ENCODE measurements at places on chromosomes 5 and 9. TPM values are rescaled to one million over a fixed set of nuclear protein-coding genes. Genes with fewer than 3 reads are reported as not detected.
A peak's percentile ranks its signal among the peaks of the same experiment; 100 is the strongest.

Gene NR5A1
- total RNA-seq = not detected

Gene SNX24
- total RNA-seq = 23.5 TPM

Gene AJM1
- total RNA-seq = 0.42 TPM

Gene FBP1
- not detected for total RNA-seq

Gene CDH9
- not detected for total RNA-seq

Gene IL3
- total RNA-seq = not detected

Gene BTNL8
- total RNA-seq = not detected

Gene TCF7
- total RNA-seq = 0.88 TPM

Gene OR1J2
- total RNA-seq = not detected

Gene SLC46A2
- total RNA-seq = not detected

Gene C5orf15
- total RNA-seq = 45.9 TPM

Gene HRCT1
- total RNA-seq = 0.34 TPM

Gene PAEP
- total RNA-seq = not detected

Gene SDHA
- 93.9 TPM for total RNA-seq

- no peak for DNase-seq
Measured at GRCh38 chr5:22887566-22887965, 34.4 kb upstream of the CDH12 start.

DNA sequence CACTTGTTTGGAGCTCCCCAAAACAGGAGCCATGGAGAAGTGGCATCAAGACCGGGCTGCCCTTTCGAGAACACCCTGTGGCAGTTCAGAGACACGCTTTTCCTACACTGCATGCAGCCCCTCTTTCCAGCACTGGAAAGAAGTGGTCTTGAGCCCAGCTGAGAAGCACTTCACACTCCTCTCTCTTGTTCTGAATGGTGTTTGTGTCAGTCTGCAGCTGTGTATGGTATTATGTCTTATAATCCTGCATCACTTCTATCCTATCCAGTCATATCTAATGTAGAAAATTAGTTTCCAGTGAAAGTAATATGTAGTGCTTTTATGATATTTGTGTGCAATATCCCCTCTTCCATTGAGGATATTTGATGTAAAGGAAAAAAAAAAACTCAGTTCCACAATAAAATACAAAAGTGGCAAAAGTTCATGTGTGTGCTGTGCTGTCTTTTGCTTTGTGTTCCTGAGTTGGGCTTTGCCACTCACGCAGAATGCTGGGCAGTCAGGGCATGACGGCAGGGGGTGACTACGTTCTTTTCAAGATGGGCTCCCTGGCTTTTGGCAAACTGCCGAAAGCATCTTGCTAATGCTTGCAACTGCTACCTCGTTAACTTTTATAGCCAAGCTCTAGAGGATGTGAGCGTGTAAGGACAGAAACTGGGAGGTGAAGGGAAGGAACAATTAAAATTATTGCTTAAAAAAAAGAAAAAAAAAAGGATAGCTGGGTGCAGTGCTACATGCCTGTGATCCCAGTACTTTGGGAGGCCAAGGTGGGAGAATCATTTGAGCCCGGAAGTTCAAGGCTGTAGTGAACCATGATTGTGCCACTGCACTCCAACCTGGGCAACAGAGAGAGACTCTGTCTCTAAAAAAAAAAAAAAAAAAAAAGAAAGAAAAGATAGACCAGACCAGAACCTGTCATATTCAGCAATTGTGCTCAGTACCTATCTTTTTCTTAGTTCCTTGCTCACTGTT is 102.2 kb downstream of the MAP1B start:
- peak; percentile 83 for DNase-seq

DNA sequence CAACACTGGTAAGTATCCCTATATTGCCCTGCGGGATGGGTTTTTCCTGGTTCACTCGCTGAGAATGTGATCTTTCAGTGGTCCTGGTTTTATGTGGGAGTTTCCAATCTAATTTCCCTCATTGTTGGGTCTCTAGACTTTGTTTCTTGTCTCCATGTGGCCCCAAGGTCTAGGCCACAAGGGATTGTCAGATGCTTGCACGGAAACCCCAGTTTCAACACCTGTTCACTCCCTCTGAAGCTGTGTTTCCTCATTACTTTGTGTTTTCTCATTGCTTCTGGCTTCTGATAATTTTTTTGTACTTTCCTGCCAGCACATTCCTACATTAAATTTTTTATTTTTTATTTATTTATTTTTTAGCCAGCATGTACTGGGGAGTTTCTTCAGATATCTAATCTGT is 191.5 kb downstream of the TTLL11 start:
- DNase-seq = no peak

GRCh38 chr9:1995084-1995483 is 20.1 kb upstream of the SMARCA2 start:
- no peak for DNase-seq

GRCh38 chr5:142696379-142696778 is 10.5 kb upstream of the FGF1 start:
- DNase-seq = no peak

DNA sequence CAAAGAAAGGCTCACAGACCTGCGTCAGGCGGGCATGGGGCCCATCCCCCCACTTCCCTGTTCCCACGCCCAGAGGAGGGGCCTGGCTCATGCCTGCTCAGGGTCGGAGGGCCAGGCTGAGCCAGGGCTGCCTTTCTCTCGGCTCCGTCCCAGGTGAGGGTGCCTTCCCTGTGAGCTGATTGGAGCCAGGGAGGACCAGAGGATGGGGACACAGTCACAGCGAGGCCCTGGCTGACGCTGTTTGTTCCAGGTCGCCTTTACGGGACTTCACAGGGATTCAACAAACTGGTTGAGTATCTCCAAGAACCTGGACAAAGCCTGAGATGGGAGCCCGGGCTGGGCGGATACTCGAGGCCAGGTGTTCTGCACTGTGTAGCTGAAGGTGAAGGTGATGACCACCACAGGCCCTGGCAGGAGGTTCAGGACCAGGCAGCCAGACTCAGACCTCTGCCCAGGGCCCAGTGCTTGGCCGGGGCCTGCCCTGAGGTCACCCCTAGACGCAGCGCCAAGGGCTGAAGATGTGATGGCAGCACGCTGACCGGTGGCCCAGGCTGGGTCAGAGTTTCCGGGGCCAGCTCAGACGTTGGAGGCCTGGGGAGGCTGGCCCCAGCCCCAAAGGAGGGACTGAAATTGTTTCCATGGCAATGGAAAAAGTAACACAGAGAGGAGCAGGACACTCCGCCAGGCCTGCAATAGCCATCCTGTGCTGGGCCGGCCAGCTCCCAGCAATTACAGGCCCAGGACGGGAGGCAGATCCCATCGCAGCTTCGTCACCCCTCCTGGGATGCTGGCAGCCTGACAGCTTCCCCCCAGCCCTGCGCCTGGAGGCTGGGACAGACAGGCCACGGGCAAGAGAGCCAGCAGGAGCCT is 65.3 kb upstream of the ADAMTS2 start:
- no peak for DNase-seq

- DNase-seq = no peak
Measured at GRCh38 chr5:120362426-120362825, 101.7 kb upstream of the PRR16 start.

GRCh38 chr5:15639288-15639687 is 139.3 kb downstream of the FBXL7 start:
- DNase-seq = no peak

GRCh38 chr5:6568383-6568782 is 64.5 kb downstream of the NSUN2 start:
- DNase-seq = no peak

- DNase-seq = no peak
Measured at GRCh38 chr9:106414042-106414441, 448.9 kb upstream of the ZNF462 start.

DNA sequence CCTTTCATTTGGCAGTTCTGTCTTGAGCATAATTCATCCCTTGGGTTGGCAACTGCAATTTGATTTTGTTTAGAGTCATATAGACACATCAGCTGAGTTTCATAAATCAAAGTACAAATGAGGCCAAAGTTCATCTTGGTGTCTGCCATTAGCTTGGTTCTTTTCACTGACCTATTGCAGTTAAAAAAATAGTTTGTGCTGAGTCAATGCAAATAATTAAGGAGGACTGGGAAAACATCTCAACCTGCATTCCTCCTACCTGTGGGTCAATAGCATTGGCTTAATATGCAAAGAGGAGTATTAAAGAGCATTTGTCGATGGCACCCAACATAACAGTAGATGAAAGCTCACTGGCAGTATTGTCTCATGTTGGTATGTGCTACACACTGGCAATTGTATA is 1.6 kb downstream of the PKD2L2 start:
- DNase-seq = no peak

GRCh38 chr9:130451509-130452388 is 7.0 kb downstream of the ASS1 start:
- DNase-seq = peak; percentile 85

- no peak for DNase-seq
Measured at GRCh38 chr9:92324889-92325268, 271 bp downstream of the NOL8 start.

DNA sequence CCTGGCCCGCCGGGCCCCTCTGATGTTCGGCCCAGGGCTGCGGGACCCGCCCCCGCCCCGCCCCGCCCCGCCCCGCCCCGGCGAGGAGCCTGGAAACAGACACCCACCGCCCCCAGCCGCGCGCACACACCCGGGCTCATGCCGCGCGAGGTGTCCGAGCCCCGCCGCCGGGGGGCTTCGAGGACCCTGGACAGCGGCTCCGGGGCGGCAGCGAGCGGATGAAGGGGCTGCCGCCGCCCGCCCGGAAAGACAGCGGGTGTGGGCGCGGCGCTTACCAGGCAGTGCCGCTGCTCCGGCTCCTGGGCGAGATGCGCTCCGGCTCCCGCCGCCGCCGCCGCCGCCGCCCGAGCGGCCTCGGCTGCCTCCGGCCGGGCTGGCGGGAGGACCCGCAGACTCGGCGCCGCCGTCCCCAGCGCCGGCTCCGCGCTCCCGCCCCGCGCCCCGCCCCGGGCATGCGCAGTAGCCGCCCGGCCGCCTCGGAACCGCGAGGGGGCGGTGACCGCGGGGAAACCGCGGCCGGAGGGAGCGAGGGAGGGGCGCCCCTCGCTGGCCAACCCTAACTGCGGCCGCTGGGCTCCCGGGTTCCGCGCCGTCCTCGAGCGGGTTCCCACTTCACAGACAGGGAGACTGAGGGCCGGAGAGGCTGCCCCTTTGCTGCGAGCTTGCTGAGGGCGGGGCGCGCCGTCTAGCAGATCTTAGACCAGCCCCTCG is at the start of gene GPRIN1:
TSS of gene GPRIN1 (minus strand) at position 433 of the 711 bp plus-strand sequence. CDS start 10,322 bp downstream, outside the sequence.
- no peak for DNase-seq

DNA sequence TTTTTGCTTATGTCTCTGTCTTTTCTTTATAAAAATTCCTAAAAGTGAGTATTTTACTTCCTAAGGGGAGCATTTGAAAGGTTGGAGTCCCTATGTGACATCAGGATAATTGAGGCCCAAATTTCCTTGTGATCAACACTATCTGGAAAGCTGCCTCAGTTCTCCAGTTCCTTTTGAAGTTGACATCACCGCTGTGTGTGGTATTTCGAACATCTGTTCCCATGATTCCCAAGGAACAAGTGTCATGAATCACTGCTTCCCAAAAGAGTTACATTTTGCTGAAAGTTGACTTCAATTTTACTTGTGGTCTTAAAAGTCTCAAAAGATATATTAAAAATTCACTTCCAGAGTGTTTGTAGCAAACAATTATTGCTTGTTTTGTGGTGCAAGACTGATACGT is 452.1 kb upstream of the RGMB start:
- no peak for DNase-seq

DNA sequence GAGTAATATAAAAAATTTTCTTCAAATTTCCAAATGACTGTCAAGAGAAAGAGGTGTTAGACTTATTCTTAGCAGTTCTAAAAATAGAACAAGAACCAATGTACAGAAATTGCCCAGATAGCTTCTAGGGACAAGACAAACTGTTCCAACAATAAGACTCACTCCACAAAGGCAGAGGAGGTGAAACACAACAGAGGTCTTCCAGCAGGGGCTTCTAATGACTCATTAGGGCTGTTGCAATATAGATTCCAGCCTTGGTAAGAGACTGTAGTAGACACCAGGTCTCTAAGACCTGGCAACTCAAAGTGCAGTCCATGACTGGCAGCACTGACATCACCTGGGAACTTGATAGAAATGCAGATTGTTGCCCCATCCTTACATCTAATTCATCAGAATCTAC is 134.6 kb upstream of the VLDLR start:
- no peak for DNase-seq

DNA sequence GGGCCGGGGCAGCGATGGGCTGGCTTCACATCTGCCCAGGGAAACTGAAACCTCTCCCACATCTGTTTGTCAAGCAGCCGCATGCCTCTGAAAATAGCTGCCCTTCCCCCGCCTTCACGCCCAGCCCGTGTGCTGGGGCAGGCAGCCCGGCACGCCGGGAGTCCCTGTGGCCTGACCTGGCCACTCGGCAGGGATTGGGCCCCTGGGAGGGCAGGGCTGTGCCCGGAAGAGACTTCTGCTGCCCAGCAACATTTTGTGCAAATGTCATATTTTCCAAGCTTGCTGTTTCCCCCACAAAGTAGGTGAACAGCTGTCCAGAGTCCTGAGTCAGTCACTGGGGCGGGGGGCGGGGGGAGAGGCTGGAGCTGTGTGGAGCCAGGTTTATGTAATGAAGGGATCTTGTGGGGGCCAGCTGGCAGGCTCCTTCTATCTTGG is 8.2 kb downstream of the COL27A1 start:
- DNase-seq = peak; percentile 36

DNA sequence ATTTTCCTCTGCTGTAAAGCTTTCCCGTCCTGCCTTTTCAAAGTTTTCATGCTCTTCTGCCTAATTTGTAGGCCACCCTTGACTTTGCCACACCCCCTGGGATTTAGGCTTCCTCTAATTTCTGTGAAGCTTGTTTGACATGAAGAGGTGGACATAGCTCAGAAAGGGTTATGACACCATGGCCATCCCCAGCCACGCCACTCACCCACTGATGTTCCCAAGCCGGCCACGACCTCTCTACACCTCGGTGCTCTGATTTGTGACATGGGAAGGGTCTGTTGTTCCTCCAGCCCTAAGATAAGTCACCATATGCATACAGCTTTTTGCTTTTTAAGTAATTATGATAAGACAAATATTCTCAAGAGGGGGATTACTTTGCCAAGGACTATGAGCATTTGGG is 139.5 kb downstream of the BARX1 start:
- no peak for DNase-seq

DNA sequence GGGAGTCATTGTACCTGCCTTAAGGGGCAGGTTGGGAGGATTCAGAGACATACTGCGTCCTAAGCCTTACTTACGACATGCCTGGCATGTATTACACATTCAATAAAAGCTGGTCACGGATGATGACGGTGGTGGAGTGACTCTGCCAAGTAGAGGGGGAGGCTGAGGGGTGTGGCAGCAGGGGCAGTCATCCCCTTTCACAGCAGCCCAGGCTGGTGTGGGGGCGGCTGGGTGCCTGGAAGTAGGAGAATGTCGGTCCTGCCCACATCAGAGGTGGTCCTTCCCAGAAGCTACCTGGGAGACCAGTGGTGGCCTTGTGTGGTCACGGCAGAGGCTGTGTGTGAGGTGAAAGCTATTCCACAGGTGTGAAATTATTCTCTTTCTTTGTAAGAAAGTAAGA is 8.9 kb downstream of the ZBTB34 start:
- no peak for DNase-seq

- DNase-seq = no peak
Measured at GRCh38 chr5:10352430-10353240, 860 bp upstream of the MARCHF6 start.
